ENCODE measurements at places on chromosomes 5 and 9.

GRCh38 chr5:97420646-97421045 is 237.6 kb upstream of the RIOK2 start:
- DNase-seq = no peak

GRCh38 chr9:120191141-120191540 is 388.8 kb downstream of the CDK5RAP2 start:
- no peak for DNase-seq

DNA sequence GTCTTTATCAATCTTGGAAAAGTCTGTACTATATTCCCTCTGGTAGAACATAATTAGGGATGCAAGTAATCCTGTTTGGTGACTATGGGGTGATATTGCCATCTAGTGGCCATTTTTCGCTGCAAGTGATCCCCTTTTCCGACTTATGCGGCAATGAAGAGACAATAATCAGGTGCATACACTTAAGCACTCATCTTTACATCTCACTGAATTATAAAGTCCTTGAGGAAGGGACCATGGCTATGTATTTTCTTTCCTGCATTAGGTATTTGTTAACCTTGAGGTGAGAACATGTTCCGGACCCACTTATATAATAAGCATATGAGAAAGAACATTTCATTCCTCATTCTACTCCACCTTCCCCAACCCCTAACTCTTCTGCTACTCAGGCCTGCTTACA is 19.6 kb upstream of the LIX1 start:
- peak; percentile 55 for DNase-seq

DNA sequence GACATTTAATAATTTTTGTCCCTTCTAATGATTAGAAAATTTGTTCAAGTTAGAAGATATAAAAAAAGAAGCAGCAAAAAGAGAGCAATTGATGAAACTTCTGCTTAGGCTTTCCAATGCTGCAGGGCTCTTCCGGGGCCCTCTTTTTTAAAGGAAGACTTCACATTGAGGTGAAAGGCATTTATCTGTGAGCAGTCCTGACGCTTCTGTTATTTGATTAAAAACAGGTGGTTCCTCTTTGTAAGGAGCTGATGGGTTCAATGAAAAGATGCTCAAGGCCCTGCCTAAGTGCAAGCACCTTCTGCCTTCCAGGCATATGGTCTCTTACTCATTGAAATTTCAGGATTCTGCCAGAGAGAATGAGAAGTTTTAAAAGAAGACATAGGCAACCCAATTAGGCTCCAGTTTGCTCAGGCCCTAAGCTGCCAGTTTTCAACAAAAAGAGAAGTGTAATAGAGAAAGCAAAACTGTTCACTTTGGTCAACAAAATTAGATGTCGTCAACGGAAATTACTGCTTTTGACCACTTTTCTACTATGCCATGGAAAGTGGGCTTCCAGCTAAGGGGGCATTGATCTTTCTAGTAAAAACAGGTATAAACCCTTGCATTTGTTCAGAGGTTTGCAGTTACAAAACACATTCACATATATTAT is 100.2 kb downstream of the INSYN2B start:
- DNase-seq = no peak

GRCh38 chr5:178991190-178992145 is 3.7 kb downstream of the GRM6 start:
- DNase-seq = no peak

GRCh38 chr9:27421577-27421976 is 102.5 kb upstream of the IFNK start:
- no peak for DNase-seq

DNA sequence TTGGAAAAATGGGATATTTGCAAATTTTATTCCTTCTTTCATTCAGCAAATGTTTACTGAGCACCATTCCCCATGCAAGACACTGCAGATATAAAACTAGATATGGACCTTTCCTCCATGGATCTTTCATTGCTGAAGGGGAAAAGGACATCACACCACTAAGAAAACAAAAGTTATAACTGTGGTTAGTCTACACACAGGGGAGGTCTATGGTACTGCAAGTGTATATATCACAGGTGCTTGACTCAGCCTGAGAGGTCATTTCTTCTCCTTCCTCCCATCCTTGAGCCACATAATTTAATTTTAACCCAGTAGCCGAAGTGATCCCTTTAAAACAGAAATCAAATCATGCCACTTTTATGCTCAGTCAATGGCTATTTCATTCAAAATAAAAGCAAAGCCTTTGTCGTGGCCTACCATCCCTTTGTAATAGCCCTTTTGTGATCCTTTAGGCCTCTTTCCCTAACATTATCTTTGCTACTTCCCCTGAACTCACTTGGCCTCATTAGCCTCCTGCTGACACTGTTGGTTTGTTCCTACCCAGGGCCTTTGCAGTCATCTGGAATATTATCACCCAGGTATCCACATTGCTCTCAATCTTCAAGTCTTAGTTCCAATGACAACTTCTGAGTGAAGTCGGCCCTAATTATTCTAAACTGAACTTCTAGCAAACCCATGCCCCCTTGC is 213.2 kb downstream of the GABRB2 start:
- DNase-seq = no peak

DNA sequence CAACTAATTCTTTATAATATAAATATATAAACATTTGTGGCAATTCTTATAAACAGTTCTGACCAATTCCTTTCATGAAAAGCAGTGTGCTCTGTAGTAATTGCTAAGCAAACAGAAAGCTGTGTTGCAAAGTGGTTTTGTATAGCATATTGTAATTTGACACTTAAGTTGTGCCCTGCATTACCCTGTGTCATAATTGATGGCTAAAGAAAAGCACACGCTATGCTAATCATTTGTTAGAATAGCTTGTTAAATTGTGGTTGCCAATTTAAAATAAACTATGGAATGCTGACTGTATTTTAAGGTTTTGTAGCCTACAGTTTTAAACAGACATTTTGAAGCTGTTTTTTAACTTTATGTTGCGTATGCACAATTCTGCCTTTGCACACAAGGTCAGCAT is 140.0 kb downstream of the PBX3 start:
- DNase-seq = no peak

- no peak for DNase-seq
Measured at GRCh38 chr9:32928145-32928763, 73.2 kb downstream of the APTX start.

GRCh38 chr9:14692470-14693250 is 572 bp downstream of the ZDHHC21 start:
- peak; percentile 11 for DNase-seq

All from body of pancreas (tissue), 4 donors.